ENCODE measurements at places on chromosomes 5 and 9. TPM values are rescaled to one million over a fixed set of nuclear protein-coding genes. Genes with fewer than 3 reads are reported as not detected.

The RMRP gene
- not detected for polyA plus RNA-seq

The SNX24 gene
- polyA plus RNA-seq = 20.3 TPM

The CMYA5 gene
- 16.7 TPM for polyA plus RNA-seq

The CSF1R gene
- polyA plus RNA-seq = 15.9 TPM

The PCDHA10 gene
- 0.23 TPM for polyA plus RNA-seq

The HARS1 gene
- polyA plus RNA-seq = 70.5 TPM

The C7 gene
- 167 TPM for polyA plus RNA-seq

The SLC6A7 gene
- 0.11 TPM for polyA plus RNA-seq

The PDZD2 gene
- polyA plus RNA-seq = 21.2 TPM

The STC2 gene
- 1.9 TPM for polyA plus RNA-seq

The BAAT gene
- polyA plus RNA-seq = 0.32 TPM

The ZER1 gene
- 39.2 TPM for polyA plus RNA-seq
